ENCODE measurements at places on chromosomes 5 and 9. TPM values are rescaled to one million over a fixed set of nuclear protein-coding genes. Genes with fewer than 3 reads are reported as not detected.

The SLC34A3 gene
- not detected for total RNA-seq

The SH3RF2 gene
- not detected for total RNA-seq

The TRIM41 gene
- 35.3 TPM for total RNA-seq

The LCN15 gene
- total RNA-seq: not detected

The FAM53C gene
- total RNA-seq: 19.2 TPM

The BSPRY gene
- 7.6 TPM for total RNA-seq

The GRIN3A gene
- total RNA-seq: not detected

The ROR2 gene
- total RNA-seq: 0.05 TPM

The DRD1 gene
- total RNA-seq: not detected

The WHRN gene
- 4.4 TPM for total RNA-seq

The LPCAT1 gene
- total RNA-seq: 51.4 TPM

The CFAP77 gene
- total RNA-seq: not detected

The SPINK7 gene
- not detected for total RNA-seq

The MARCHF11 gene
- total RNA-seq: not detected

The GZMA gene
- 13.7 TPM for total RNA-seq

The HTR4 gene
- total RNA-seq: not detected

The RBM18 gene
- 25.1 TPM for total RNA-seq

The TEK gene
- not detected for total RNA-seq

The NTNG2 gene
- total RNA-seq: 1.4 TPM

The PCDHGC5 gene
- total RNA-seq: not detected

The SAXO1 gene
- total RNA-seq: 0.31 TPM

The MEF2C gene
- 0.02 TPM for total RNA-seq

The ADAM19 gene
- 107 TPM for total RNA-seq

The LMNB1 gene
- total RNA-seq: 215 TPM

The TNFSF8 gene
- 37.9 TPM for total RNA-seq

The TLE1 gene
- total RNA-seq: 0.22 TPM

The NNT gene
- total RNA-seq: 96.6 TPM

The OCLN gene
- 0.83 TPM for total RNA-seq

The IFNA10 gene
- total RNA-seq: not detected

The FOCAD gene
- total RNA-seq: 35.4 TPM

The GDF9 gene
- total RNA-seq: 0.43 TPM

The FAM114A2 gene
- 27.8 TPM for total RNA-seq

The NR6A1 gene
- 0.83 TPM for total RNA-seq

The CA9 gene
- 0.90 TPM for total RNA-seq

The GRM6 gene
- not detected for total RNA-seq

The ZNF618 gene
- total RNA-seq: 0.33 TPM

The GRXCR2 gene
- not detected for total RNA-seq

The TTC39B gene
- 31.7 TPM for total RNA-seq

The PRR16 gene
- total RNA-seq: not detected

The DDX4 gene
- not detected for total RNA-seq

The PLK2 gene
- 1.4 TPM for total RNA-seq

The PCA3 gene
- total RNA-seq: not detected

The ADGRV1 gene
- 0.05 TPM for total RNA-seq

The PIK3R1 gene
- total RNA-seq: 40.9 TPM

The MRPL36 gene
- total RNA-seq: 60.8 TPM

The DYNC2I2 gene
- total RNA-seq: 44.9 TPM

The OTP gene
- not detected for total RNA-seq

The CAMK4 gene
- total RNA-seq: 33.3 TPM

The S100Z gene
- total RNA-seq: 2.1 TPM

The COQ4 gene
- total RNA-seq: 35.5 TPM

The CDH9 gene
- total RNA-seq: not detected

The EIF4E1B gene
- total RNA-seq: not detected

The GALNT10 gene
- 26.9 TPM for total RNA-seq

The ADAMTS12 gene
- total RNA-seq: not detected

Measured in activated CD4-positive, alpha-beta memory T cell treated with anti-CD3 and anti-CD28 coated beads for 36 hours (primary cell).